ENCODE measurements at places on chromosomes 11 and 22.

- no peak for DNase-seq
Measured at GRCh38 chr22:44404341-44405020, 91.7 kb upstream of the SHISAL1 start.

GRCh38 chr11:57599381-57599780 is 1.9 kb downstream of the SERPING1 start:
- DNase-seq, result no peak

DNA sequence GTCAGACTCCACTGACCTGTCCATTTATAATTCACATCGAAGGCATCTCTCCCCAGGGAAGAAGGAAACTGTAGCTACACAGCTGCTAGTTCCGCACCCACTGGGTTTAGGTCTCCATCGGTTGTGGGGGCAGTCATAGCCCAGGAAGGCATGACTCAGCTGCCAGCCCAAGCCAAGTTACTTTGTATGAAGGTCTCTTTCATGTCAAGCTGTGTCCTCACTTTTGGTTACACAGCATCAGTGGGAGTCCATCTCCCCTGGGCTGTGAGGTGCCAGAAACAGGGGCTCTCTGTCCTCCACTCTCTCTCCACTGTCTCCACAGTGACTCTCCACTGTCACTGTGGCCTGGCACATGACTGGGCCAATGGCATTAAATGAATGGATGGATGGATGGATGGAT is 585.2 kb downstream of the BRD1 start:
- no peak for DNase-seq

DNA sequence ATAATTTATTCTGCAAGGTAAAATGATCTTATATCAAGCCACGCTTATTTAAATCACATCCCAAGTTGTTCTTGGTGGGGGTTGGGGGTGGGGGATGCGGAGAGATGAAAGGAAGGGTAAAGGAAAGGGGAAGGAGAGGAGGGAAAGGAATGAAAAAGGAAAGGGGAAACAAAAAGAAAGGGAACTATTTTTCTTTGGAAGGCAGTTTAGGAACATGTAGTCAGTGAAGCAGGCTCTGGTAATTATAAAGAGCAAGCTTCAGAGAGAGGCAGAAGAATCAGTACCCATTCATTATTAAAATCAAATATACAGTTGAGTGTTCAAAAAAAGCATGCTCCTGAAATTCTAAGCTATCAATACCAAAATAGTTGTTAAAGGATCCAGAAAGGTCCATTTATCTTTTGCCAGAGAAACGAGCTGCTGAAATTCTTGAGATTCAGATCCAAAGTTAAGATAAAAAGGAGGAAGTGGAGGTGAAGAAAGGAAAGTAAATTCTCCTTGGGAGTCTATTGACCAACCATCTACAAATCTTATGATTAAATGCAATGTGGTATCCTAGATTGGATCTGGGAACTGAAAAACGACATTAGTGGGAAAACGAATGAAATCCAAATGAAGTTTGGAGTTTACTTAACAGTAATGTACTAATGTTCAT is 107.4 kb downstream of the SGSM3 start:
- DNase-seq, result no peak

GRCh38 chr11:134669796-134670195 is 257.8 kb upstream of the B3GAT1 start:
- no peak for DNase-seq

DNA sequence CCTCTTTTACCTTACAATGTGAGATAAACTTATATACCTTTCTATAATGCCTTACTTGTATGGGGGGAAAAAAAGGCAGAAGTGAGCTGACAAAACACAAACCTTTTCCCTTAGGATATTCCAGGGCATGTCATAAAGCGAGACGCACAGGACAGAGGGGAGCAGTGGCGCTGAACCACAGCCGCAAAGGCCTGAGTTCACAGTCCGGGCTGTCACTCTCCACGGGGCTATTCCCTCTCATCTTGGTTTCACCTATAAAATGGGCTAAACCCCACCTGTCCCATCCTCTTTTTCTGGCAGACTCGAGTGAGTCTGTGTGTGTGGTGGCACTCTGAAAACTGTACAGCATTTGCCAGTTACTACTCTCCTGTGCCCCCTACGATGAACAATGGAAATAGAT is 14.4 kb upstream of the FXYD2 start:
- DNase-seq, result no peak

DNA sequence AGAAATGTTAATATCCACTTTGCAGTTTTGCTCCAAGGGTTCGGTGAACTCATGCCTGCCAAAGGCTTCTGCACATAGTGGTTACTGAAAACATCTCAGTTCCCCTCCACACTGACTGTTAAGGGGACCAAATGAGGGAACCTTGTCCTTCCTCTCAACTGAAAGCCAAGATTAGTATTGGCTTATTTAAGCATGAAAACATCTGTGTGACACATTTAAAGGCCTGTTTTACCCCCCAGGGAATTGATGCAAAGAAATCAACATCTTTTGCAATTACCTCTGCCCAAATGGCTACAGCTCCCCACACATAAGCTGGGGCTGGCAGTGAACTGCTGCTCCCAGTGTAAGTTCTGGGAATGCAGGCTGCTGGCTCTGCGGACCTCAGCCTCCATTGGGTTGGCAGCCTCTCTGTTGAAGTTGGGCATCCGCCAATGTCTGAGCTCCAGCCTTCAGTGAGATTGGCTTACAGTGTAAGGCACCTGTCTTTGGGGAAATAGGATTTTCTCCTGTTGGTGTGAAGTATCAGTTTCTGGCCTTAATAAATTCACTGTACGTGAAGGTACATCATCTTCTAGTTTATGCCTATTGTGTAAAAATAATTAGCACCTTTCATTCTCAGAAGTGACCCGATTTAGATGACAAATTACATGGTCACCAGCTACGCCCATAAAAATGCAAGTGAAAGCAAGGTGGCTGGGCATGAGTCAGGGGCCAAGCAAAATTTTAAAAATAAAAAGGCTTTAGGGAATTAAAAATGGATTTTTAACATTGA is 213.4 kb upstream of the SYN3 start:
- DNase-seq, result no peak

All from T-helper 2 cell (primary cell).